CD4-positive, alpha-beta memory T cell (primary cell): ENCODE measurements at places on chromosomes 13 and 19.

- no peak for DNase-seq
Measured at GRCh38 chr13:113974304-113975281, 717 bp upstream of the C13orf46 start.

DNA sequence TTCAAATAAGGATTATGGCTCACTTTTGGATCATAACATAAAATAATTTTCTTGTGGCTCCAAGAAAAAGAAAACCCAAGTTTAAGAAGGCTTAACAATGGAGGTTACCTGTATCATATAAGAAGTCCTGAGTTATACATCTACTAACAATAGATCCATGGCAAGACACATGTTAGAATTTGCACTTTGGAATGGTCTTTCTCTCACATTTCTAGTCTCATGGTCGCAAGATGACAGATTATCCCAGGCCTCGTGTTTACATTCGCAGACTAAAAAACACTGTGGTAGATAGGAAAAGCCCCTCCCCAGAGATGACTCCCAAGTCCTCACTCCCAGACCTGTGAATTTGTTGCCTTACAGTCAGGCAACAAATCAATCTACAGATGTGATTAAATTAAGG, 746.2 kb upstream of the GPC6 start:
- no peak for DNase-seq

GRCh38 chr13:38743466-38743865, 56.6 kb downstream of the FREM2 start:
- no peak for DNase-seq

GRCh38 chr19:39951686-39952085, 17.3 kb upstream of the FCGBP start:
- DNase-seq: no peak

GRCh38 chr13:27172495-27172842, 858 bp upstream of the USP12 start:
- no peak for DNase-seq

DNA sequence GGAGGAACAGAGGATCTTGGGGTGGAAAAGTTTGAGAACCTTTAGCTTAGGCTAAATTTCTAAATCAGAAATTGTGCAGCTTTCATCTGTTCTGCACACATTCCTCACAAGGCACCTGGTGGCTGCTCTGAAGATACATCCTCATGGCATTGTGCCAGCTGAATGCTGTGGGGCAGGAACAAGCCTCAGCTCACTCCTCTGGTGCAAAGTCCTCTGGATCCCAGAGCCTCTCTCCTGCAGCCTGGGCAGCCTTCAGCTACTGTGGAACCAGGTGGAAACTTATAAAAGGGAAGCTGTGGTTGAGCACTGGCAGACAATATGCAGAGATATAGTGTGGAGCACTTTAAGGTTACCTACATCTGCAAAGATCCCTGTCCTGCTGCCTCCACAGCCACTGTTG, 72.3 kb downstream of the KCTD12 start:
- DNase-seq: no peak

DNA sequence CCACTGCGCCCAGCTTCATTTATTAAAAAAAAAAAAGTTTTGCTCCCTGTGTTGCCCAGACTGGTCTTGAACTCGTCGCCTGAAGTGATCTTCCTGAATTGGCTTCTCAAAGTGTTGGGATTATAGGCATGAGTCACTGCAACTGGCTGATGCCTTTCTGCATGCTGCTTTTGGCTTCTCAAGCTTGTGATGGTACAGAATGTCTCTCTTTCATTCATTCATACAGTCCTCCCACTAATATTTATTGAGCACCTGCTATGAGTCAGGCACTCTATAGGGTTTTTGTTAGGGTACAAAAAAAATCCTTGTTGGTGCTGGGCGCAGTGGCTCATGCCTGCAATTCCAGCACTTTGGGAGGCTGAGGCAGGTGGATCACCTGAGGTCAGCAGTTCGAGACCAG, 9.0 kb downstream of the TSPAN16 start:
- no peak for DNase-seq

DNA sequence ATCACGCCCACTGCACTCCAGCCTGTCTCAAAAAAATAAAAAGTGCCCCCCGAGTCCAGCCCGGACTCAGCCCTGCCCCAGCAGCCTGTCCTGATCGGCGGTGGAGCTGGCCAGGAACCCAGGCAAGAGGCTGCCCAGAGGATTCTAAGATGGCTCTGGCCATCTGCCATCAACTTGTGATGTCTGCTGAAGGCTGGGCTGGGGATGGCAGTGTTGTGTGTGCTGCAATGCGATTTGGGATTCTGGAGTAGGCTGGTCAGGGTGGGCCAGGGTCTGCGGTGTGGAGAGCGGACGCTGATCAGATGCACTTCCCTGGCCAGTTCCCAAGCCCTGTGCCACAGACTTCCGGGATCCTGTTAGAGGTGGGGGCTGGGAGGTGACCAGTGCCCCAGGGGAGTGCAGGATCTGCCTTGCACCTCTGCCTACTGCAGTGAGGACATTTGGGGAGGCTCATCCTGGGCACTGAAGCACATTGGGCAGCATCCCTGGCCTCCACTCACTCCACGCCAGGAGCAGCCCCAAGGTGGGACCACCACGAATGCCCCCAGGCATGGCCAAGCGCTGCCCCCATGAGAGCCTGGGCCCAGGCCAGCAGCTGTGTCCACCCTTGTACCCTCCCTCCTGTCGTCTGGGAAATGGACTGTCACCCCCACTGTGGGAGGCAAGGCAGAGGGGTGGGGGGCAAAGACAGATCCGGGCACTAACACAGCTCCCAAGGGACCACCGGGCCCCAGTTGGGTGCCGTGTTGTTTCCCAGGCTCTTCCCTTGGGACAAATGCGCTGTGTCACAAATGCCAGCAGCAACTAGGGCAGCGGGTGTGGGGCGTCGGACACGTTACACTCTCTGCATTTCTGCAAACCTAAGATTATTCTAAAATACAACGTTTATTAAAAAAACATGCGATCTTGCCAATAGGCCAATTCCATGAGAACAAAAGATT, 3.4 kb upstream of the TBXA2R start:
- DNase-seq: no peak

DNA sequence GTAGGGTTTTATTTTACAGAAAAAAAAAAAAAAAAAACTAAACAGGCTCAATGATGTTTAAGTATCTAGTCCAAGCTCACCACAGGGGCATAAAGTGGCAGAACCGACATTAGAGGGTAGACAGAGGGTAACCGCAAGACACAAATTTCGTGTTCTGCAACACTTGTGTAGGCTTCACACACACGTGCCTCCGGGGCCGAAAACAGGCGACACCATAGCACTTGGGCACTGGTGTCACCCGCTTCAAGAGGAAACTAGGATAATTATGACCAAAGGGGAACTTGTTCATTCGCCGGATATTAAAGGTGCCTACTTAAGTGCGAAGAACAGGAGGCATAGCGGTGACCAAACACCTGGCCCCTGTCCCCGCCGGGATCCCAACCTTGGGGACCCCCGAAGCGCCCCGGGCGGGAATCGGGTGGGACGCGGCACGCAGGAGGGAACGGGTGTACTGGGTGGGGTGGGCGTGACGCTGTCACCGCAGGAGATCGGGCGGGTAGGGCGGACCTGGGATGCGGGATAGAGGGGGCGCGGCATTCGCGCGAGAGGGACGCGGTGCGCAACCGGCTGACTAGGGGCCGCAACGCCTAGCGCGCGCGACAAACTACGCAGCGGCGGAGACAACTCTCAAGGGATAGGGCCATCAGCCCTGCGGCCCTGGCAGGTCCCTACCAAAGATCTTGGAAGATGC, 558 bp downstream of the MZT1 start:
- no peak for DNase-seq

GRCh38 chr19:9819596-9819909, 674 bp upstream of the FBXL12 start:
- DNase-seq: no peak

DNA sequence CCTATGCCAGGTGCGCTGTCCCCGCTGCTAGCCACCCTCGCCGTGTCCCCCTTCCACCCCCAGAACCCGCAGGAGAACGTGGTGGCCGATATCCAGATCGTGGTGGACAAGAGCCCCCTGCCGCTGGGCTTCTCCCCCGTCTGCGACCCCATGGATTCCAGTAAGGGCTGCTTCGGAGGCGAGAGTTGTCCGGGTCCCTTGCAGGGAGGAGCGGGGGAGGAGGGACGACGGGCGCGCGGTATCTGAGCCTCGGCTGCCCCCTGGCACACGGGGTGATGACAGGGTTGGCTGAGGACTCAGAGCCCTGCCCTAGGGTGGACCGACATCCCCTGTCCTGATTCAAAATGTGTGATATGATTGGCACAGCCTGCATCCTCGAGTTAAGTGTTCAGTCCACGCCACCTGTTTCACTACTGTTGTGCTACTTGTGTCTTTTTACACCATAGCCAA, 653 bp downstream of the MVB12A start:
- no peak for DNase-seq

- no peak for DNase-seq
Measured at GRCh38 chr13:73274147-73274546, 215.3 kb downstream of the KLF5 start.

DNA sequence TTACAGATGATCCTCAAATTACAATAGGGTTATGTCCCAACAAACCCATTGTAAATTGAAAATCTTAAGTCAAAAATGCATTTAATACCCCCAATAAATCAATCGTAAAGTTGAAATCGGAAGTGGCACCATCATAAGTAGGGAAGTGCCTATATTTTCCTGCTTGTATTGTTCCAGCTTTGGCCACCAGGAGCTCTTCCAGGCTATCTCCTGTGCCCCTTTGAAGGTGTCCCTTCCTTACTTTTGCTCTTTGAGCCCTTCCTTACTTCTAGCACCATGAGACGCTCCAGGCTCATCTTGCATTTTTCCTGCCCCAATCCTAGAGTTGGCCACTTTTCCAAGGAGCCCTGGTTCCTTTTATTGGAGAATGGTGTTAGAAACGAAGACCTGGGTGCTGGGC, 163.0 kb upstream of the TSC22D1 start:
- DNase-seq: no peak

DNA sequence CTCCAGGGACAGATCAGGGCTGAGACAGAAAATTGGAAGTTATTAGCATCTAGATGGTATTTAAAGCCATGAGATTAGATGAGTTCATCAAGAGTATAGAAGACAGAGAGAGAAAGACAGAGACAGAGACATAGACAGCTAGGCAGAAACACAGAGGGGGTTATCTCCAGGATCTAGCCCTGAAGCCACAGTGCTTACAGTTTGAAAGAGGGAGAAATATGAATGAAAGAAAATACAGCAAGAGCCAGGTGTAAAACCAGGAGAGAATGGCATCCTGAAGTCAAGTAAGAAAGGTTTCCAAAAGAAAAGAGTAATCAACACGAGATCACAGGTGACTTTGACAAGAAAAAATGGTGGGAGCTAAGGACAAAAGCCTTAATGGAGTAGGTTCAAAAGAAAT, 111.2 kb downstream of the TBC1D4 start:
- DNase-seq: no peak

DNA sequence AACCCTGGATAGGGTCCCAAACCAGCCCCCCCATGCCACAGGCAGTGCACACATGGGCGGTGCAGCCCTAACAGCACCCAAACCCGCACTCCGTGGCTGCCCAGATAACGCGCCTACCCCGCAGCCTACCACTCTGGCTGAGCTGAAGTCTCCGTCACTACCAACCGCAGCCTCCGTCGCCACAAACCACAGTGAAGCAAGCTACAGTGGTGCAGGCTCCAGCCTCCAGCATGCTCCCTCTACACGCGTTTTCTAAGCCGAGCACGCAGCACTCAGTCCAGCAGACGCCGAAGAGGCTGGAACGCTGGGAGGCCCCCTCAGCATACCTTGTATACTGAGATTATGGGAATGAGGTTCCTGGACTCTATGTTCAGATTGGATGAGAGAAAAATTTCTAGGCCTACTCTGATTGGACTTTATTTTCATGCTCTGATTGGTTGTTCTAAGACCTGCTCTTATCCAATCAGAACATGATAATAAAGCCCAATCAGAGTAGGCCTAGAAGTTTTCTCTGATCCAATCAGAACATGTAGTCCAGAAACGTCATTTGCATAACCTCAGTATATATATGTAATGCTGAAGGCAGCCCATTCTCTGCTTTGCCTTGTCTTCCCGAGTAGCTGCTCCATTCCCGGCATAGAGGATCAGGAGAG, 56.7 kb upstream of the C1QTNF9B start:
- DNase-seq: no peak

DNA sequence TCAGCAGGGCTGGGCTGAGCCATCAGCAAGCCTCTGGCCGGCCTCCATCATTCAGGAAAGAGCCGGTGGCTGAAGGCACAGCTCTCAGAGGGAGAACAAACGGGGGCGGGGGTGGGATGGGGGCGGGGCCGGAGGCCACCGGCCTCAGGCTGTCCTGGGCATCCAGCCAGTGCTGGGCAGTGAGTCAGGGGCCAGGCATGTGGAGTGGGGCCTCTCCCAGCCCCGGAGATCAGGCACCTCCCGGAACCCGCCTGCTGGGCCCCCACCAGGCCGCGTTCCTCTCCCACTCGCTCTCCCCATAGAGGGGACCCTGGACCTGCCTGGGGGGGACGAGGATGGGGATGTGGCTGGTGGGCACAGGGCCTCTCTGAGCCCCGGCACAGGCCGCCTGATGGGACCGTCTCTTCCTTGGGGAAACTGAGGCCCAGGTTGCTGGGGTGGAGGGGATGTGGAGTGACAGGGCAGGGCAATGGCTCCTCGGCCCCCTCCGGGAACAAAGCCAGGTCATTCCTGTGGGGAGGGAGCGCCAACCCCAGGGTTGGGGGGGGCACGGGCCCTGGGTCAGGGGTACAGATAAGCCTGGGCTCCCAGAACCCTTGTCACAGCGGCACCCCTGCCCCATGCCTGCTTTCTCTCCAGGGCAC, 12.9 kb downstream of the SPC24 start:
- no peak for DNase-seq
